ENCODE measurements at places on chromosomes 16 and 17.

GRCh38 chr17:31453896-31454295 is 62.4 kb downstream of the RAB11FIP4 start:
- DNase-seq = no peak

DNA sequence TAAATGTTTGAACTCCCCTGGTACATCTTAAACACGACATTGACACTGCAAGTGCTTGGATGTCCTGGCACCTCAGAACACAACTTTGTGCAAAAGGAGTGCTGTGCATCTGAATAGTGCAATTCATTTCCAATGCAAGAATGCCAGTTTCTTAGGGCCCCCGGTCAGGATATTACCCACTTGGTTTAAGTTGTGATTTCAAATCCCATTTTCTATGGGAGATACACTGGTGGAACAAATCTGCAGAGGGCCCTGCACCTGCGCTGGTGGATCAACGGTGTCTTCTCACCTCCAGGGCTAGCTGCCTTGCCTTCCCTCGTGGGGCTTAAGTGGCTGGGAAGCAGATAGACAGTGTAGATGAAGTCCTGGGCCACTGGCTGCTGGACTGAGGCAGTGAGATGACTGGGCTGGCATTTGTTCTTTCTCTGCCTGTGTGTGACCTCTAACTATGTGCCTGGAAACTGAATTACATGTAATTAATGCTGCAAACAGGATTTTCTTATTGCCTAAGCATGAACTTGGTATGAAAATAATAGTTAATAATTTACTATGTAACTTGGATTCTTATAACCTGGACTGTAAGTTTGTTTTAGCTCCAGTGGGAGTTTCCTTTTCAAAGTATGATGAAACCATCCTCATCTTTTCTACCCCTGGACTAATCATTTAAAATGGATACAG is 20.9 kb downstream of the HAPSTR1 start:
- no peak for DNase-seq

- no peak for DNase-seq
Observed at GRCh38 chr16:85181739-85182129, 69.5 kb upstream of the CIBAR2 start.

GRCh38 chr16:25796239-25796638 is 104.5 kb downstream of the HS3ST4 start:
- no peak for DNase-seq

DNA sequence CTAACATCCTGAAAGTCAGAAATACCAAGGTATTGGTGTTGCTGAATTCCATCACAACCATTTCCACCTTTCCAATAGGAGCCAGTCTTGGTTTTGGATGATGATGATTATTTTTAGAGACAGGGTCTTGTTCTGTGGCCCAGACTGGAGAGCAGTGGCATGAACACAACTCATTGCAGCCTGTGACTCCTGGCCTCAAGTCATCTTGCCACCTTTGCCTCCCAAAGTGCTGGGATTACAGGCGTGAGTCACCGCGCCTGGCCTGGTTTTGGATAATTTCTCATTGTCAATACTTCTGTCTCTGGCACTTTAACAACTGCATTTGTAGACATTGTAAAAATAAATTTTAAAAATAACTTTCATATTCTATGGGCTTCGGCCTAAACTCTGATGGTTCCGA is 22.6 kb downstream of the STAT5B start:
- DNase-seq = no peak

DNA sequence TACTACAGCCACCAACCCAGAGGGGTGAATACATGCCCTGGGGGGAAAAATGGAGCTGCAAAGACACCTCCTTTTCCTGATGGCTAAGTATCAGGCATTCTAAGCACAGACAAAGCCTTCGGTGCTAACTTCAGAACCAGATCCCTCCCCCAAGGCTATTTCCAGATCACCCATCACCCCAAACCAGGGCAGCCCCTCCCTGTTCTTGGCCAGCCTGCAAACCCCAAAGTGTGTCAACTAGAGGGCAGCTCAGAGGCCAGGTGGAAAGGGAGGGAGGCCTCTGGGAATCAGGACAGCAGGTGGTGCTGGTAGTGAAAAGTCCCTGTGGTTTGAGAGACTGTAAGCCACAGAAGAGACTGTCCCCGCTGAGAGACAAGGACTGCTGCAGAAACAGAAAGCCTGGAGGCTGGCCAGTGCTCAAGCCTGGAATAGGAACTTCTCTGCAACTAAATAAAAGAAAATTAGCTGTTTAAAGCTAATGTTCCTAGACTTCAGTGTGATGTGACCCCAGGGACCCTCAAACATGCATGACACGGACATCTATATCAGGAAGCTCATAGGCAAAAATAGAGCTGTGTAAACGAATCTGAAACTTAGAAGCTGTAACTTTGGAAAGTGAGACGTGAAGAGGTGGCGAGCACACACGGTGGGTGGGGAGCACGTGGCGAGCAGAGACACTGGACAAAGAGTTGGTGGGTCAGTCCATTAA is 9.1 kb downstream of the TUBG1 start:
- DNase-seq = peak; percentile 63

GRCh38 chr17:7797976-7798375 is 36.0 kb upstream of the KDM6B start:
- DNase-seq = no peak

DNA sequence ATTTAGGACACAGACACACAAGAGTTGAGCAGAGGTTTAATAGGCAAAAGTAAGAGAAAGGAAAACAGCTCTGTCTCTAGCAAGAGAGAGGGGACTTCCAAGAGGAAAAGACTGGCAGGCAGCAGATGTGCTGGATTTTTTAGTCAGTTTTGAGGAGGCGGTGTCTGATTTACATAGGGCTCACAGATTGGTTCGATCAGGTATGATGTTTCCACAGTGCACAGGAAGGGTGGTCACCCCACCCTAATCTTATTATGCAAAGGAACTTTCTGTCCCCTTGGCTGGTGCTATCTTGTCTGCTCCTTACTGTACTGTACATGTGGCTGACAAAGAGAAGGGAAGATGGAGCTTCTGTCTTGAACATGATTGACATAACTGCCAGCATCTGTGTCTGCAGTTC is 25.3 kb downstream of the BFAR start:
- no peak for DNase-seq

- DNase-seq = no peak
Observed at GRCh38 chr17:18025945-18026776, 12.8 kb downstream of the ATPAF2 start.

DNA sequence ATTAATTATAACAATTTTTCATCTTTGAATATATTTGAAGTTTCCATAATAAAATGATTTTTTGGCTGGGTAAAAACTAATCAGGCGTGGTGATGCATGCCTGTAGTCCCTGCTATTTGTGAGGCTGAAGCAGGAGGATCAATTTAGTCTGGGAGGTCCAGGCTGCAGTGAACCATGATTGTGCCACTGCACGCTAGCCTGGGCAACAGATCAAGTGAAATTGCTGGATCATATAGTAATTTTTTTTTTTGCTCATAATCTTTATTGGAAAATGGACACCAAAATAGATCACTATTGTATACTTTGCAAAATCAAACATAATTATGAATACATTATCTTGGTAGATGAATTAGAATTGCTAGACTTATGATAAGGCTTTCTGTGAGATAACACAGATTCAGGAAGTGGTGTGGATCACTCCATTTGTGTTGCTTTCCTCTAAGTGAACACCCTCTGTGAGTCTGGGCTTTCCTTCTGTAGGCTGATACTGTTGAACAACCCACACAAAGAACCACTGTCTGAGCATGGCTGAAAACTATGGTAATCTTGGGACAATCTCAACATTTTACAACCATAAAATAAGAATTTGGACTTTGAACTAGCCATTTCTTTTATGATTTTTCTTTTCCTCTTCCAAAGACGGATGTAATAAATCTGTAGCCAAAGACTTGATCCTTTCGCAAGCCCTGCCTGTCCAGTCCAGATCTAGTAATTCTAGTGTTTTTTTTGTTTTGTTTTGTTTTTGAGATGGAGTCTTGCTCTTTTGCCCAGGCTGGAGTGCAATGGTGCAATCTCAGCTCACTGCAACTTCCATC is 5.6 kb upstream of the ST3GAL2 start:
- no peak for DNase-seq

GRCh38 chr17:52136166-52136565 is 22.3 kb downstream of the CA10 start:
- no peak for DNase-seq

DNA sequence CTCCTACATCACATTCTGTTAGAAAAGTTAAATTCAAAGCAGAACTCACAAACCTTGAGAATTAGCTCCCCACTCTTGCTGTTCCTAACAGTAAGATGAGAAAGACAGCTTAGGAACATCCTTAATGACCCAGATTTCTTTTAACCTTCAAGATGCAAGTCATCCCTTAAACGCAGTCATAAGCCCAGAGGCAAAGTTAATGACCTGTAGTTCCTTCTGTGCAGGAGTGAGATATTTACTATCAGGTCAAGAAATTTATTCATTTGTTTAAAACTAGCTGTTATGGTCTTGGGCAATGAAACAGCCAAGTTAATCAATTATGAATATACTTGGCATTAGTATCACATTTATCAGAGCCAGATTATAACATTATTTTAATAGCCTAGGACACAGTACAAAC is 37.1 kb downstream of the NXPH3 start:
- no peak for DNase-seq

DNA sequence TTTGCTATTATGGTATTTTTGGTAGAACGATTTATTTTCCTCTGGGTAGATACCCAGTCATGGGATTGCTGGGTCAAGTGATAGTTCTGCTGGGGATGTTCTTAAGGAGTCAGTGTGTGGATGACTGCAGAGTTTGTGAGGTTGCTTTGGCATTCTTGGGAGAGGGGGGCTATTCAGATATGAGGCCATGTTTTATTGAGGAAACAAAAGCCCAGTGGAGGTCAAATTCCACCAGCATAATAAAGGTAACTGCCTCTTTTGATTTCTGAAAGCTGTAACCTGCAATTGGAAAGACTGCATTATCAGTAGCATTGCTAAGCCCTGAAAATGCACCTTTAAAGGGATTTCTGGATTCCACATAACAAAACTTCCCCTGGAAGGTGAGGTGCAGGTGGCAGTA is 43.7 kb upstream of the HNF1B start:
- no peak for DNase-seq

Measured in prostate gland (tissue), 2 donors.